NCI-H748 treated with DMSO at 0.1 percent for 48 hours (cell line): ENCODE measurements at places on chromosomes 11 and 22.

GRCh38 chr11:63573881-63574855 lies 11.0 kb upstream of the PLAAT2 start:
- DNase-seq, result no peak

GRCh38 chr11:130515829-130516553 lies 67.5 kb downstream of the ADAMTS15 start:
- DNase-seq, result no peak

DNA sequence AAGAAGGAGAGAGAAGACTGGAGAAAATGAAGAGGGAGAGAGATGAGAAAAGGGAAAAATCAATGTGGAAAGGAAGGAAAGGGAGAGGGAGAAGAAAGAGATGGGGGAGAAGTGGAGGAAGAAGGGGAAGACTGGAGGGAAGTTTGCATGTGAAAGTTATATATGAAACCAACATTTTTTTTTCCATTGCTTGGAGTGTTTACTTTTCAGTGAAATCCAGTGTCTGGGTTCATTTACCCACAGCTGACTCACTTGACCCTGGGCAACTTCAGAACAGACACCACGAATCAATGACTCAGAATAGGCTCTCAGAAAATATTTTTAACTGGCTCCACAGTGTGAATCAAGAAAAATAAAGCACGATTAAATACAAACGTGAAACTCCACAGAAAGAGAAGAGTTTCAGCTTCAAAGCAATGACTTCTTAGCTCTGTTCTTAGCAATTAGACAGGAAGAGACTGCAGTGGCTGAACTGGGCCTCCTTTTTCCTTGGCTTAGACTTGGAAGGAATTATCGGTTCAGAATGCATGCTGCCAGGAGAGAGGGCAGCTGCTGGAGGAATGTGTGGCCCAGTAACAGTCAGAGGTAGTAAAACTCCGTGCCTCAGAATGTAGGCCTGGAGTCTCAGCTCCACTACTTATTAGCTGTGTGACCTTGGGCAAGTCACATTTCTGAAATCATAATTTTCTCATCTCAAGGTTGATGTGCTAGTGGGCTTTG lies 237.5 kb downstream of the MIAT start:
- peak; percentile 17 for DNase-seq

GRCh38 chr11:73566977-73567755 lies 30.7 kb downstream of the FAM168A start:
- no peak for DNase-seq

GRCh38 chr22:38414009-38414395 lies 41.0 kb downstream of the KCNJ4 start:
- DNase-seq, result no peak

DNA sequence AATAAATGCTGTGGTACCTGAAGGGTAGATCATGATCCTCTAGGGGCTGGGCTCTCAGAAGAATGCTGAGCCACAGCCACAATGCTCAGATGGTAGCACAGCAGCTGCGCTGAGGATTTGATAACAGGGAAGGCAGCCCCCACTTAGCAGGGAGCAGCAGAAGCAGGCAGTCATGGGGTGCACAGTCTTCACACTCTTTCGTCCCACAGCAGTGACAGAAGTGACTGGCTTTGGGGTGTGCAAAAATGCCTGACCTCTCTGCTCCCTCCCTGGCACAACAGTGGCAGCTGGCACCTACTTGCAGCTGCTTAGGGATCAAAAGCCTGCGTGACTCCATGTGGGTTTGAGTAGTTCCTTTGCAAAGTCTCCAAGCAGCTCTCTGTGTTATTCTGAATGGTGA lies 1349.8 kb upstream of the RAG2 start:
- DNase-seq, result no peak
